ENCODE measurements at places on chromosomes 2 and 18.

- DNase-seq = no peak
Observed at GRCh38 chr2:110869472-110870446, 137.4 kb downstream of the ACOXL start.

DNA sequence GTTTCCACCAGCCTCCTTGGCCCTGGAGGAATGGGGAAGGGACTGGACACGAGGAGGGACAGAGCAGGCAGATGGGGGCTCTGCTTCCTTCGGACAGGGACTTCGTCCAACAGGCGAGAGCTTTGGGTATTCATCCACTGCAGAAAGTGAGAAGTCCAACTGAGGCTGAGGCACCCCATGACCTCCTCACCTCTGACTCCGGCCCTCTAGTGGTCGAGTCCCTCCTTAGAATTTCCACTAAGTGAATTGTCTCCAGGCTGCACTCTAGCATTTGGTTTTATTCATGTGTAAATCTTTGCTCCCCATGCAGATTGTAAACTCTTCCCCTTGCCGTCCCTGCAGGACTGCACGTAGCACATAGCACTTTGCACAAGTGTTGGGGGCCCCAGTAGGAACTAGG, 75.6 kb downstream of the TMEM247 start:
- DNase-seq = no peak

GRCh38 chr2:189982780-189983394, 79.6 kb downstream of the MSTN start:
- DNase-seq = no peak

DNA sequence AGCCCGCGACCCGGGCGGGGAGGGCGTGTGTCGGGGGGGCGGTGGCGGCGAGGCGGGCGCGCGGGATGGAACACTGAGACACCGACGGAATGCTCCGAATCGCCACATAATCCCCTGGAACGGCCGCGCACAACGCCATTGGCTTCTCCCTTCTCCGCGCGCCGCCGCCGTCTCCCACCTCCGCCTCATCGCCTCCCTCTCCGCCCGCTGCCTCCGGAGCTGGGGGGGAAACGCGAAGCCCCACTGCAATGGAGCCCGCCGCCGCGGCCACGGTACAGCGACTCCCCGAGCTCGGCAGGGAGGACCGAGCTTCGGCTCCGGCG, at the start of gene PHLPP1:
Gene PHLPP1 (plus strand): TSS at position 106 of the 323 bp plus-strand sequence. CDS start 143 bp downstream, at position 249.
- DNase-seq = no peak

DNA sequence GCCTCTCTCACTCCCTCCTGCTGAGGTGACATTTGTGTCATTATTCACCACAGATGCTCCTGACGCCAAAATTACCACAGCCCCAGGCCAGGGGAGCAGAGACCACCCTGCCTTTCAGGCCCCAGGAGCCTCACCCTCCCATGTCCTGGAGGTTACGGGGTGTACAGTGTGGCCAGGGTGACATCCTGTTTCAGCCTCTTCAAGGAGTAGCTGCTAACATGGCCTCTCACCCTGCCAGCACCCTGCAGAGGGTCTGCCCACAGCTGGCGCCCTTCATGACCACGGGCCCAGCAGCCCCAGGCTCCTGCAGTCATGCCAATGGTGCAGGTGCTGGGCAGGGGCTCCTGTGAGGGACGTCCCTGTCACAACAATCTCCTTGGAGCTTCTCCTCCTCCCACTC, 92.6 kb downstream of the SMIM21 start:
- no peak for DNase-seq
